ENCODE measurements at places on chromosomes 4 and X. TPM values are rescaled to one million over a fixed set of nuclear protein-coding genes. Genes with fewer than 3 reads are reported as not detected.

The STIM2 gene
- 12.0 TPM for total RNA-seq

The MID2 gene
- total RNA-seq: 28.5 TPM

The UNC5C gene
- total RNA-seq: 20.9 TPM

The BGN gene
- total RNA-seq: 11.0 TPM

- no peak for DNase-seq
Measured at GRCh38 chr4:138565576-138565975, 323.4 kb upstream of the SLC7A11 start.

- no peak for DNase-seq
Measured at GRCh38 chr4:36088542-36088941, 155.8 kb downstream of the ARAP2 start.

The TMEM47 gene
- 37.0 TPM for total RNA-seq

The CSAG1 gene
- total RNA-seq: not detected

Data from breast epithelium (tissue), 4 donors.